ENCODE measurements at places on chromosomes 5 and 9.

- DNase-seq: no peak
Observed at GRCh38 chr9:108836319-108836718, 19.5 kb downstream of the ACTL7B start.

DNA sequence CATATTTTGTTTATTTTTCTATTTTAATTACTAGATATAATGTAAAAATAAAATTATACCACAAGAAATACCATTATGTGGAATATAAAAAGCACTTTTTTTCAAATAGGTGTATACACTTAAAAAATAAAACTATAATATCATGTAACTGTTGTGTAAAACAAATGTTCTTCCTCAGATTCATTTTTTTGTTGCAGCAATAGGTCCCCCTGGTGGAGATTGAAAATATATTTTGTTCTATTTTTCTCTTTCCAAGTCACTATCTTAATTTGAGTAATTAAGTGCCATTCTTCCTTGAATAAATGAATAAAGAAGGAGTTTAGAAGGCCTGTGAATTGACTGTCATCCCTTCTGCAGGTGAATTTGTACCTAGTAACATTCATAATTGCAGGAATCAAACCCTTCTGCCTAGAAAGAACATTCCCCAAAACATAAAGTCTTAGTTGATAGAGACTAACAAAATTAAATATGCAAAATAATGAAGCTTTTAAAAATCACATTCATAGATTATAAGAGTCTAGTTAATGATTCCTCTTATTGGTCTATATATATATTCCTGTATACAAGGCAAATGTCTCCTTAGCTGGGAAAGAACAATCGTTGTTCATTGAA lies 23.4 kb downstream of the CETN3 start:
- DNase-seq: no peak

DNA sequence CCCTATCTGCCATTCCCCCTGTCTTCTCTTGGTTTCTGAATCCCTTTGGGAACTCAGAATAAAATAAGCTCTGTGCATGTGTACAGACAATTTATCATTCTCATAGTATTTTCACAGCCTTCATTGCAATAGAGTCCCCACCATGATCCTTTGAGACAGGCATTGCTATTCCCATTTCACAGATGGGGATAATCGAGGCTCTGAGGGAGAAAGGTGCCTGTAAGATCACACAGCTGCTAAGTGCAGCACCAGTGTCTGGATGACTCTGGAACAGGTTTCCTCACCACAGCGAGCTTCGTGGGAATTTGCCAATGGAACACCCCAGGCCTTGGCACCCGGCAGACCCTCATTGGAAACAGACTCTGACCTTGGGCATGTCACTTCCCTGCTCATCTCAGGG lies 293.6 kb downstream of the NSG2 start:
- DNase-seq: no peak

GRCh38 chr9:120438836-120439546 lies 141.0 kb downstream of the CDK5RAP2 start:
- no peak for DNase-seq

GRCh38 chr5:138763037-138763778 lies 10.0 kb downstream of the CTNNA1 start:
- no peak for DNase-seq
